ENCODE measurements at places on chromosomes 11 and 22.

DNA sequence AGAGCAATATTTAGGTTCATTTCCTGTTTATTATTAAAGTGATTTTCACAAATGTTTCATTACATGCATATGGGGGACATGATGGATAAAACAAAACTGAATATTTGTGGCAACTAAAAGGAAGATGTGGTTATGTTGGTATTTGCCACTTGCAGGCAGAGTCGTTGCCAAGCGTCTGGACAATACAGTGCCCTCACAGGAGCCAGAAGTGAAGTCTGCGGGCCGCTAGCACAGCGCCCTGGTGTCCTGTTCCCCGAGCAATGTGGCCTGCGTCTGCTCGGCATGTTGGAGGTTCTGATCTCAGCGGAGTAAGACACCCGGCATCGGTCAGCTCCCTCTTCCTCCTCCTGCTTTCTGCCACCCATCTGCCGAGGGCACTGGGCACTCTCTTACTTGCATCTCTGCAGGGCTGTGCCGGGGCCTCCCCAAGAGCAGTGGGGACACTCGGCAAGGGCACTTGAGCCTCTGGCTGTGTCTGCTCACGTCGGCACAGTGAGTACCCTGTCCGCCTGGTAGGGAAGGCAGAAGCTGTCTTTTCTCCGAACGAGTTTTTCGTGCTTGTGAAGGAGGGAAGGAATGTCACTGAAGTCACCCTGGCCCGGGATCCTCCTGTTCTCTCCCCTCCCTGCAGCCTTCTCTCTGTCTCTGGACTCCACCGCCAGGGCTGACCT, 10.5 kb upstream of the TTLL12 start:
- DNase-seq = no peak

- no peak for DNase-seq
These were observed 22.5 kb upstream of the ADA2 start for GRCh38 chr22:17241576-17242330.

DNA sequence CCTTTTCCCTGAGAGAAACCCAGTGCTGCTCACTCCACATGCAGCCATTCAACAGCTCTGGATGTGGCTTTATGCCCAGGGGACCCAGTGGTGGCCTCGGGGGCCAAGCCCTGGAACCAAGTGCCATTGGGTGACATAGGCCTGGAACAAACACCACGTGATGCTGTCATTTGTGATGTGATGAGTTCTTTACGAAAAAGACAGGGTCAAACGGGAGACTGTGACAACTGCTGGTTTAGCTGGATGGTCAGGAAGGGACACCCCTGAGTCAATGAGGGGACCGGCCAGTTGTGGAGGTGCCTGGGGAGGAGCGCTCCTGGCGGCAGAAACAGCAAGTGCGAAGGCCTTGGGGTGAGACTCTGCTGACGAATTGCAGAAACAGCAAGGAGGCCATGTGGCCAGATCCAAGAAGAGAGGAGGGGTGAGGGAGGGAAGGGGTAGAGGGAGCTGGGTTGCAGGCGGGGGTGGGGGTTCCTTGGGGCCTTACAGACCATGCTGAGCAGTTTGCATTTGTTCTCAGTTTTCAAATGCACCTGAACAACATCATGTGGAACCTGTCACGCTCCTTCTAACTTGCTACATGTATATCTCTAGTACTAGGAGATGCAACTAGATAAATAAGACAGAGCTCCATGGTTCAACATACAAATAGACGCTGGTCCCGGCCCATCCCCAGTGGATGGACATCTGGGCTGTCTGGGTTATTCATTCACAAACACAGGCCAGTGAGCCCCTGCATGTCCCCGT, 56.1 kb downstream of the IGLL5 start:
- DNase-seq = no peak

GRCh38 chr22:22127100-22127499, 117.5 kb upstream of the VPREB1 start:
- no peak for DNase-seq

GRCh38 chr11:74717221-74717969, 13.8 kb downstream of the CHRDL2 start:
- DNase-seq = no peak

- DNase-seq = no peak
These were observed 9.3 kb downstream of the PICK1 start for GRCh38 chr22:38066381-38067027.

DNA sequence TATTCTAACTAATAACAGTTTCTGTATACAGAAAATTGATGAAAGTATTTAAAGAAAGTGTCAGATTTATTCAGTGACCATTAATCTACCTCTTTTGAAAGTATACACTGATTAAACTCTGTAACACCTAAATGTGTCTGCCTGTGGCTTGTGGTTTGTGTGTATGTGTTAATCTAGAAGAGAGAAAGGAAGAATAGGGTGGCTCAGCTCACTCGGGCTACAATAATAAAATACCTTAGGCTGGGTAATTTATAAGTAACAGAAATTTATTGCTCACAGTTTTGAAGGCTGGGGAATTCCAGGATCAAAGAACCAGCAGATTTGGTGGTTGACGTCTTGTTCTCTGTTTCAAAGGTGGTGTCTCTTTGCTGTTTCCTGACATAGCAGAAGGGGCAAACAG, 13.6 kb upstream of the OR5AS1 start:
- no peak for DNase-seq

- no peak for DNase-seq
These were observed 14.4 kb downstream of the ELMOD1 start for GRCh38 chr11:107605061-107606006.

GRCh38 chr22:50481440-50482106, at the start of gene ADM2:
Gene ADM2 (plus strand): TSS chr22:50481543. CDS start chr22:50481848, 305 bp downstream.
- no peak for DNase-seq

DNA sequence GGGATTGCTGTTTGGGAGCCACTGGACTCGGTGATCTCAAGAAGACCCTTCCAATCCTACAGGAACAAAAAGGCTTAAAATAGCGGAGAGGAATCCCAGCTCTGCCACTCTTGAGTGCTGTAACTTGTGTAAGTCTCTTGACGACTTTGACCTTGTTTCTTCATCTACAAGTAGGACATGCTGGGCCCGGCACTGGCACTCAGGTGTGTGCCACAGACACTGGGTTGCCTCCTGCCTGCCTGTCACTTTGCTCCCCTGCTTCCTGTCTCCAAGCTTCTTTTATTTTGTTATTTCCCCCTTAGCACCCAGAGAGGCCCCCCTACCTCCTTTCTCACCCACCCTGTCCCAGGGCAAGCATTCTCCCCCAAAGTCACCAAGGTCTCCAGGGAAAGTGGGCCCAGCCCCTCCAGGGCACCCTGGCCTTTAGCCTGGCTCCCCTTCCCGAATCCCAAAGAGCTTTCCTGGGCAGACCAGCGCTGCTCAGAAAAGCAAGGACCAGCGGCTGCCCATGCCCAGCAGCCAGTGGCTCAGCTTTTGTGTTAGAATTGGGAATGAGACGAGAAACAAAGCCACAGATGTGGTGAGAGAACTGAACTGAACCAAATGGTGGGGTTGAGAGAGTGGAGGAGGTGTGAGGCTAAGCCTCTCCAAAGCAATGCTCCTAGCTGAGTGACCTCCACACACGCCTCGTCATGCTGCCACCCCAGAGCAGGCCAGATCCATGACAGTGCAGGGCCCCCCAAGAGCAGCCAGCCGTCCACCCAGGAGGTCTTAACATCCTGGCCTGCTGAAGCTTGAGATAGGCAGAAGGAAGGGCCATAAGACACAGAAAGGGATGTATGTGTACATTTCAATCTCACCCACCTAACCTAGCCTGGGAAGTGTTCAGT, 4.5 kb downstream of the TRIM29 start:
- no peak for DNase-seq

DNA sequence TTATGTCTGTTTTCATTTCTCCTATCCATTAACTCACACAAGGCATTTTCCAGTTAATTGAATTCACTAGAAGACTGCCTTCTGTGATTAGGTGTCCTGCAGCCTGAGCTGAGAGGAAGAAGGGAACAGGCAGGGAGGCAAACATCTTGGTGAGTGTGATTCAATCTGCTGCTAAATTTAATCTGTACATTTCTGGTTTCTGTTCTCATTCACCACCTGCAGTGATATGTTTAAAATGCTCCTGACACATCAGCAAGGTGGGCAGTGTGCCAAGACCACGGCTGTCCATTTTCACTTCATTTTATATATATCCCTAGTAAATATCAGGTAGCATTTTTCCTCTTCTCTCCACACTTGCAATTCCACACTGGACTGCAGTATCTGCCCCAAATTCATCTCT, 416.5 kb downstream of the TMEM135 start:
- DNase-seq = no peak

GRCh38 chr11:119891055-119891768, 162.2 kb upstream of the NECTIN1 start:
- DNase-seq = no peak

DNA sequence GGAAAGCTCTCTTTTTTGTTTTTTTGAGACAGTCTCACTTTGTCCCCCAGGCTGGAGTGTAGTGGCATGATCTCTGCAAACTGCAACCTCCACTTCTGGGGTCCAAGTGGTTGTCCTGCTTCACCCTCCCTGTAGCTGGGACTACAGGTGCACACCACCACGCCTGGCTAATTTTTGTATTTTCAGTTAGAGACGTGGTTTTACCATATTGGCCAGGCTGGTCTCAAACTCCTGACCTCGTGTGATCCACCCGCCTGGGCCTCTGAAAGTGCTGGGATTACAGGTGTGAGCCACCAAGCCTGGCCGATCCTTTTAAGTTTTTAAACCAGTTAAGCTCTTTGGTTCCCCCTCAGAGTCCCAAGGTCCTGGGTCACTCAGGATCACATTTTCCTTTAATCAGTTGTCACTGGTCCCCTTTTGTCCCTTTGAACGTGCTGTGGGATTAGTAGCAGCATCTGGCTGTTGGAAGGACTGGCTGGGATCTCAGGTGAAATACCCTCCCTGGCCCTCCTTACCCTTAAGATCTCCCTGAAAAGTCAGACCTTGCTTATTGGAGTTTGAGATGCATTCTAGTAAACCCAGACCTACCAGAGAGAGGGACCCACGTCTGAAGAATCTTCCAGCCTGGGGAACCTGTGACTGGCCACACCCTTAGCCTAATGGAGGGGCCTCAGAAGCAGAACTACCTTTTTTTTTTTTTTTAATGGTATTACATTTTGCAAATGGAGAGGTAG, 8.1 kb downstream of the MALAT1 start:
- no peak for DNase-seq

- DNase-seq = no peak
These were observed 106.9 kb downstream of the ADAMTS15 start for GRCh38 chr11:130555251-130555841.

DNA sequence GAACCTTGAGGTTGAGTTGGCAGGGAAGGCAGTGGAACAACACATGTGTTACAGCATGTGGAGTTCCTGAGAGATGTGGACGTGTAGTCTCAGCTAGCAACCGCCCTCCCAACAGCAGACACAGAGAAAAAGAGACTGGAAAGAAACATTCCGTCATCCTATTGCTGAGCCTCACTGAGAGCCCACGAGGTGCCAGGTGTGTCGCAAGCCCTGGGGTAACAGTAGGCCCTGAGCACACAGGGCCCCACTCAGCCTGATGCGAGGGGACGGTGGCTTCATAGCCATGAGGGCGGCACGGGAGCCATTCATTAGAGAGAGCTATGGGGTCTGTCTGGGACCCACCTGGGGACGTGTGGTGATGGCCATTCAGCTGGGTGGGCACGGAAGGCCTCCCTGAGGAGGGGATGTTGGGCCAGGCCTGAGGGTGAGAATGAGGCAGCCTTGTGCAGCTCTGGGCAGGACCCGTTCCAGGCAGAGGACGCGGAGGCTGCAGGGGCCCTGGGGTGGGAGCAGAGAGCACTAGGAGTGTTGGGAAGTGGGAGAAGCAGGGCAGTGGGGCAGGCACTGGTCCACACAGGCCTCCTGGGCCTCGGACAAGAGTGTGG, 26.2 kb downstream of the MPPED1 start:
- no peak for DNase-seq

DNA sequence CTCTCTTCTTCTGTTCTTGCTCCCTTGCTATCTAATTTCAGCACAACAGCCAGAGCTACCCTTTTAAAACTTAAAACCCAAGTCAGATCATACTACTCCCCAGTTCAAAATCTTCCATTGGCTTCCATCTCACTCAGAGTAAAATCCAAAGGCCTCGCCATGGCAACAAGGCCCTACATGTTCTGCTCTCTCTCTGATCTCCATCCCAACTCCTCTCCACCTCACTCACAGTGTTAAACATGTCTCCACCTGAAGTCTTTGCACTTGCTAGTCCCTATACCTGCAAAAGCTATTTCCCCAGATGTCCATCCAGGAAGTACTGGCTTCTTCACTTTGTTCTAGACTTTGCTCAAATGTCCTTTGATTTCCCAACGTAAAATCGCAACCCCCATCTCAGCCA, 3.0 kb upstream of the GRAP2 start:
- no peak for DNase-seq

GRCh38 chr11:21892736-21893564, 299.9 kb upstream of the ANO5 start:
- DNase-seq = no peak

DNA sequence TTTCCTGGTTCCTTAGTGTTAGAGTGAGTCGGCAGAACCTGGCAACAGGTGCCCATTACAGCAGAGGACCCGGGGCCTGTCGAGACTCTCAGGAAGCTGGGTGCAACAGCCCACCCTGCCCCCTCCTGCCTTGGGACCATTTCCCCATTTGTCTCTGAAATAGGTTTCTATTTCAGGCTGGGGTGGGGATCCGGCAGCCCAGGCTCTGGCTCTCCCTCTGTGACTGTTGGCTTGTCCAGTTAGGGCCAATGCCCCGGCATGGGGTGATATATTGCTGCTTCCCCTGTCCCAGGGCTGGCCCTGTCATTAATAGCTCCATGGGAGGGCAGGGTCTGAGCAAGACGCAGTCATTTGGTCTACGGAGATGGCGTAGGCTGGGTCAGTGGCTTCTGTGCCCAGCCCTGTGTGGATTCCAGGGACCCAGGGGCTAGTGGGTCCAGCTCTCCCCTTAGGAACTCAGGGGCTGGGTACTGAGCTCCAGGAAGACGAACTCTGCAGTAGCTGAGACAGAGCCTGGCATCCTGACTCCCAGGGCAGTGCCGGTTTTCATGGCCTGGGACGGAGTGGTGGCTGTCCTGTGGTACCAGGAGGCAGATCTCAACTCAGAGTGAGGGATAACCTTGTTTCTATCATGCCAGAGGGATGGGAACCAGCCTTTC, 2.7 kb downstream of the P2RY6 start:
- DNase-seq = no peak
